ENCODE measurements at places on chromosomes 5 and 9.

GRCh38 chr5:4901305-4901811, 238.8 kb upstream of the ADAMTS16 start:
- DNase-seq: no peak

- no peak for DNase-seq
Observed at GRCh38 chr5:177450667-177451424, 4.2 kb downstream of the PRR7 start.

DNA sequence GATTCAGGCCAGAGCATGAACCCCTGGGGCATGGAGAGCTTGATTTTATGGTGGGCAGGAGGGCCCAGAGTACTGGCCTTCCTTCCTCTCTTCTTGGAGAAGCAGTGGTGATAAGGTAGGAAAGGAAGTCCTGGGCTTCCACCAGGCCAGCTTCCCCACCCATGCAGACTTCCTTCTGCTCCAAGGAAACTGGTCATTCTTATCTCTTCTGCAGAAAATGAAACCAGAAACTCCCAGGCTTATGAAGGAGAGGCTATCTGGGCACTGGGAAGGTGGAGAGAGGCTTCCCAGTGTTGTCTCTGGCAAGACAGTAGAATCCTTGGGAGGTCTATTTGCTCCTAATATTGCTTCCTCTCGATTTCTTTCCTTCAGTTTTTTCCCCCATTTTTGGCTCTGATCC, 110.5 kb upstream of the EQTN start:
- no peak for DNase-seq

GRCh38 chr5:157516006-157516405, 56.0 kb downstream of the NIPAL4 start:
- DNase-seq: no peak

DNA sequence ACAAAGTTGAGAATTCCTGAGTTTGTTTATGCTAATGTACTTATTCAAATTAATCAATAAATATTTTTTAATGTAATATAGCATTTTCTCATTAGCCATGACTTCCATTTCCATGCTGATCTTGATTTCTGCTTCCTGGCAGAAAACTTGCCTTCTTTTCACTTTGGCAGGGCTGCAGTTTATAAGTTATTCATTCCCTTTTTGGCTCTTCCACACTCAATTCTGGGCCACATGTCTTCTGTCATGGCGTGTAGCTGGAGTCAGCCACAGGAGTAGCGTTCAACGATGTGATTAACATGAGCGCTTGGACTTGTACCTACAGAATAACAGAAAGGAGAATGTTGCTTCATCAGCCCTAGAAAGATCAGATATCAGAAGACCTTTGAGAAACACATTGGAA, 172.9 kb downstream of the CFAP90 start:
- no peak for DNase-seq

DNA sequence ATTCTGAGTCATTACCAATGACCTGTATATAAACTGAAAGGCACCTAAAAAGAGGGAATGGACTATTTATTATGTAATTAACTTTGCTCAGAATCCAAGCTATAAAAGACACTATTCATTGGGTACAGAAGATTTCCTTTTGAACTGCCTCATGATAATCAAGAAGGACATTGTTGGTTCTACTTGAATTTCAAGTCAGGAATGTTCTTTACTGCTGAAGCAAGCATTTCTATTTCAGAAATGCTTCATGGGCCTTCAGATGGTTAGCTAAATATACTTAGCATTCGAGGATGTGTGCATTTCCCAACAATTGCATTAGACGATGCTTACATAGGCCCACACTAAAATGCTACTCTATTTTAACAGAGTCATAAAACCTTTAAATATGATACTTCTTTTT, 658.2 kb upstream of the DMAC1 start:
- no peak for DNase-seq

DNA sequence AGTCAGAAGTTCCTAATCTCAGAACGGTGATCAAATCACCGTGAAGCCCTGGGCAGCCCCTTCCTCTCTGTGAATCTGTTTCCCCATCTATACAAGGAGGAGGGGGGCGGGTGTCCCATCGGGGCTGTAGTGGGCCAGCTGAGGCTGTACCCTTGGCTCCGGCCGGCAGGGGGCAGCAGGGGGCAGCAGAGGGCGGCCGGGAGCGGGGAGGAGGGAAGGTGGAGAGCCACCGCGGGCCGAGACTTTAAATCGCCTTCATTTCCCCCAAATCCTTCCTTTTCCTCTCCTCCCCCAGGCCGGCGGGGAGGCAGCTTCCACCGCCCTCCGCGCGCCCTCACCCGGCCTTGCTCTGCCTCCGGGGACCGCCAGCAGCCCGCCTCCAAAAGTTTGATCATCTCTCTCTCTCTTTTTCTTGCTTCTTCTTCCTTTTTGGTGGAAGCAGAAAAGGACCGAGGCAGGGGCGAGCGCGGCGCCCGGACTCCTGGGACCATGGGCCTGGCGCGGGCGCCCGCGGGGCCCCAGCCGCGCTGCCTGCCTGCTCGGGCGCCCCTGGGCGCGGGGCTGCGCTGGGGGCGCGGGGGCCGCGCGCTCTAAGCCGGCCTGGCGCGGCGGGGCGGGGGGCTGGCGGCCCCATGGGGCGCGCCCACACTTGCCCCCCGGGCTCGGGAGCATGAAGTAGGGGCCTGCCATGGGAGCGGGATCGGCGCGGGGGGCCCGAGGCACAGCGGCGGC, at the start of gene COL27A1:
Gene COL27A1, plus strand, starts transcription at position 275 of the 732 bp plus-strand sequence. Its CDS starts 414 bp downstream, at position 689.
- DNase-seq: peak; percentile 81

DNA sequence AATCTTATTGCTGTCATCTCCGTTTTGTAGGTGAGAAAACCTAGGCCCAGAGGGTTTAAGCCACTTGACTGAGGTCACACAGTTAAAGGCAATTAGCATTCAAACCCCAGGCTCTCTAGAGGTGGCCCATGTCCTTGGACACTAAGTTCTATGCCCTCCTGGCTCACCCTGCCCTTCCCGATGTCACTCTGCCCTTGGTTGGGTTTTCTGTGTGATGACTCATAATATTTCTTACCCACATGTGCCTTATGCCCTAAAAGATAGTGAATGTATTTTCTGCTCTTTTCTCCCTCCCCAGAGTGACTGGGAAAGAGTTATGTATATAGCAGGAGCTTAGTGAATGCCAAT, 174.5 kb upstream of the PITX1 start:
- DNase-seq: peak; percentile 61

DNA sequence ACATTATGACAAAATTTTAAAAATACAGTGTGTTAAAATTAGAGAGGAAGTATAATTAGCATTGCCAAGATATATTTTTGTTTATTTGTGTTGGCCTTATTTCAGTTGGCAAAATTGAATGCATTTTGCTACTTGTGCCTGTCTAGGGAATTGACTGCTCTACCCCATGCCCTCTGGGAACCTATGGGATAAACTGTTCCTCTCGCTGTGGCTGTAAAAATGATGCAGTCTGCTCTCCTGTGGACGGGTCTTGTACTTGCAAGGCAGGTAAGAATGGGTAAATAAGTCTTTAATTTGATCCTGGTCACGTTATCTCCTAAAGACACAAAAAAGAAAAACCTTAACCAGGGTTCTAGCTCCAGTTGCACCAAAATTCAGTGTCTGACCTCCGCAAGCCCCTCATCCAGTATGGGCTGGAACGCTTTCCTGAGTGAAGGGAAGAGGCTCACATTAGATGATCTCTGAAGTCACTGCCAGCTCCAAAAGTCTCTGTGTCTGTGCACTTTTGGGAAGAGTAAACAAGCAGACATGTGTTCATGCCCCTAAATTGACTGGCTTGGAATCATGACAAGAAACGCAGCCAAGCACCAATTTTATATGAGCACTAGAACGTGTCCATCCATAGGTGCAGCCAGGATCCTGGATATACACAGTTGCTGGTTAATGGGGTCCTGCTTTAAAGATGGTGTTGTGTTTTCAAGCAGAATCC, 98.3 kb upstream of the PRRC1 start:
- no peak for DNase-seq

GRCh38 chr5:107306594-107306993, 364.1 kb downstream of the EFNA5 start:
- no peak for DNase-seq

- DNase-seq: no peak
Observed at GRCh38 chr9:128214571-128215490, 11.7 kb downstream of the DNM1 start.

DNA sequence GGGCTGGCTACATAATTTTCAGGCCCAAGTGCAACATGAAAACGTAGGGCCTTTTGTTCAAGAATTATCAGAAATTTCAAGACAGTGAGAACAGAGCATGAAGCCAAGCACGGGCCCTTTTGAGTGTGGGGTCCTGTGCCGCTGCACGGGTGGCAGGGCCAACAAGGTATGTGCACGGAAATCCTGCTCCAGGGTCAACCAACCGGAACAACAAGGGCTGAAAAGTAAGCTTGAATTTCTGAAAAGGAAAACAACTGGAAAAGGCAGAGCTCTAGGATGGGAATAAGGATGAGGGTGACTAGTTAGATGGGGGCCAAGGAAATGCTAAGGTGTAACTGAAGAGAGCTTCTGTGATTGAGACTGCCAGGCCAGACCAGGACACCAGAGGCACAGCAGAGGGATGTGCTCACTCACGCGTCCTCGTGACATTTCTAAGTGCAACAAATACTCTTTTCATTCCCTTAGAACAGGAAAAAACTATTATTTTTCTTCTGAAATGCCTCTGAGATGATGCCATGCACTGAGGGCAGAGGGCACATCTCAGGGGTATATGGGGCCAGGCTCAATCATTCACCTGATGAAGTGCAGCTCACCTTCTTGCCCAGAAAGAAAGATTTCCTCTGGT, 80.6 kb upstream of the LRRTM2 start:
- DNase-seq: no peak

All from hematopoietic multipotent progenitor cell treated with erythropoietin and hydrocortisone succinate and interleukin-3 and kit ligand, for 6 days (in vitro differentiated cells).